ENCODE measurements at places on chromosomes 5 and 9.
A peak's percentile ranks its signal among the peaks of the same experiment; 100 is the strongest.

DNA sequence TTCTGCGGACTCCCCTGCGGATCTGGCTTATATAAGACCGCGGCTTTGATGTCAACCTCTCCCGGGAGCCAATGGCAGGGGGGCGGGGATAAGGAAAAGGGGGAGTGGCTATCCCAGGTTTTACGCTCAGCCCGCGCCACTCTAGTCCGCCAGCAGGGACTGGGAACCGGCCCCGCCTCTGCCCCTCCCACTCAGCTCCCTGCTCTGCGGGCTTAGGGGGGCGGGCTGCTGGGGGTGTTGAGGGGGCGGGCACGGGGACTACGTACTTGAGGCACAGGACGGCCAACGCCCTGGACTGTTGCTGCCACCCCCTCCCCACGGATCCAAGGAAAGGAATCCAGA lies at the start of gene HAND1:
HAND1 (minus strand) TSS at position 4 of the 342 bp plus-strand sequence. CDS start 219 bp downstream, outside the sequence.
- no peak for DNase-seq

DNA sequence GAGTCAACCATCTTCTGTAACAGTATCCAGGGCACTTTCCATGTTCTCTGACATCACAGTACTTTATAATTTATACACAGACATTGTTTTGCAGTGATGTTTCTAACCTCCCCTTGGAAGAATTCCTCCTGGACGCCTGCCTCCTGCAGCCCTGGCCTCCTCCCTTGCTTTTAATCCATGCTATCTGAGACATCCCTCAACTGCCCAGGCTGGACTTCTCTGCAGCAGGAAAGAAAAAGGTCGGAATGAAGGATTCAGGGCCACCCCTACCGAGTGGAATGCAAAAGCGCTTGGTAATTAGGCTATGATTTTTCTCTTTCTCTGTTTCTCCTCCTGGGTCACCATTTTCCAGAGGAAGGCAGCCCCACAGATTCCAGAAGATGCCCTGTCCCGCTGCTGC lies 47.0 kb upstream of the SHC3 start:
- DNase-seq = no peak

DNA sequence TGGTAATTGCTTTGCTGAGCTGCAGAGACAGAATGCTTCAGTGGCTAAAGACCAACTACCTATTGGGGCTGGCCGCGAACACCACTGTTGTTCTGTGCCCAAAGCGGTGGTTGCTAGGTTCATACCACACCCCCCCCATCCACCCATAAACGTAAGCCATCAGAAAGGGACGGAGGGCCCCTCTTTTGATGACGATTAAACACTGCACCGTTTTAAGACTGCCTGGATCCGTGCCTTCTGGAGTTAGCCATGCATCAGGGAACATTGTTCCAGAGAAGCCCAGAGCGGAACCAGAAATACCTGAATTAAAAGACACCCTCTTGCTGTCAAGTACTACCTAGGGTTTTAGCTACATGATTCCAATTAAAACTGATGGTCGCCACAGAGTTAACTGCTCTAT lies 369.1 kb upstream of the DAP start:
- no peak for DNase-seq

DNA sequence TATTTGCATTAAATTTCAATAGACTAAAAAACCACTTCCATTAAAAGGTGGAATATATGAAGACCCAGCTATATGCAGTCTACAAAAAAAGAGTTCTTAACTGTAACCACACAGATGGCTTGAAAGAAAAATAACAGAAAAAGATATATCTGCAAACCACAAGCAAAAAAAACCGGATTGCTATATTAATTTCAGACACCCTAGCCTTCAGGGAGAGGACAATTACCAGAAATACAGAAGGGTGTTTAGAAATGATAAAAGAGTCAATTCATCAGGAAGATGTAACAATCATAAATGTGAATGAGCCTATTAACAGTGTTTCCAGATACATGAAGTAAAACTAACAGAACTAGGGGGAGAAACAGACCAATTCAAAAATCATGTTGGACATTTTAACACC lies 56.9 kb upstream of the SMIM23 start:
- no peak for DNase-seq

DNA sequence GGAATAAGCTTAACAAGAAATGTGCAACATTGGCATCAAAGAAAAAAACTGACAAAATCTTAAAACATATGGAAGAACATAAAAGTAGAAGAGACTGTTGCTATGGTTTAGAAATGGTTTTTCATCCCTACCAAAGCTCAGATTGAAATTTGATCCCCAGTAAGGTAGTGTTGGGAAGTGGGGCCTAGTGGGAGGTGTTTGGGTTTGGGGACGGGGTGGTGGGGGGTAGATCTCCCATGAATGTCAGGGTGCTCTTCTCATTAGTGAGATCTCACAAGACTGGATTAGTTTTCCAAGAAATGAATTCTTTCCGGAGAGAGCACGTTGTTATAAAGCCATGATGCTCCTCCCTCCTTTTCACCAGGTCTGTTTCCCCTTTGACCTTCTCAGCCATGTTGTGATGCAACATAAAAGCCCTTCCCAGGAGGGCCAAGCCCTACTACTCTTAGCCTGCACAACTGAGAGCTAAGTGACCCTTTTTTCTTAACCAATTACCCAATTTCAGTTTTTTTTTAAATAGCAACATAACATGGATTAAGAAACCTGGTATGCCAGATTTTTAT lies 10.6 kb downstream of the TMEM167A start:
- DNase-seq = no peak

DNA sequence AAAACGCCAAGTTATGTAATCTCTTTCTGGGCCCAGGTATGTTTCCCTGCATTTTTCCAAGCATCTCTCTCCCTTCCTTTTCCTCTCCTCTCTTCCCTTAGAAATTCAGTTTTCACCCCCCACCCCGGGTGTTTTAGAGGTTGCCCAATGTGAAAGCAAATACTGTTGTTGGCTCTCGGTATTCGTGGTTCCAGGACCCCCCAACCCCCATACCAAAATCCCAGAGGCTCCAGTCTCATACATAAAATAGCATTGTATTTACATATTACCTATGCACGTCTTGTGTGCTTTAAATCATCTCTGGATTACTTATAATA lies 48.8 kb downstream of the ACER2 start:
- DNase-seq = no peak

DNA sequence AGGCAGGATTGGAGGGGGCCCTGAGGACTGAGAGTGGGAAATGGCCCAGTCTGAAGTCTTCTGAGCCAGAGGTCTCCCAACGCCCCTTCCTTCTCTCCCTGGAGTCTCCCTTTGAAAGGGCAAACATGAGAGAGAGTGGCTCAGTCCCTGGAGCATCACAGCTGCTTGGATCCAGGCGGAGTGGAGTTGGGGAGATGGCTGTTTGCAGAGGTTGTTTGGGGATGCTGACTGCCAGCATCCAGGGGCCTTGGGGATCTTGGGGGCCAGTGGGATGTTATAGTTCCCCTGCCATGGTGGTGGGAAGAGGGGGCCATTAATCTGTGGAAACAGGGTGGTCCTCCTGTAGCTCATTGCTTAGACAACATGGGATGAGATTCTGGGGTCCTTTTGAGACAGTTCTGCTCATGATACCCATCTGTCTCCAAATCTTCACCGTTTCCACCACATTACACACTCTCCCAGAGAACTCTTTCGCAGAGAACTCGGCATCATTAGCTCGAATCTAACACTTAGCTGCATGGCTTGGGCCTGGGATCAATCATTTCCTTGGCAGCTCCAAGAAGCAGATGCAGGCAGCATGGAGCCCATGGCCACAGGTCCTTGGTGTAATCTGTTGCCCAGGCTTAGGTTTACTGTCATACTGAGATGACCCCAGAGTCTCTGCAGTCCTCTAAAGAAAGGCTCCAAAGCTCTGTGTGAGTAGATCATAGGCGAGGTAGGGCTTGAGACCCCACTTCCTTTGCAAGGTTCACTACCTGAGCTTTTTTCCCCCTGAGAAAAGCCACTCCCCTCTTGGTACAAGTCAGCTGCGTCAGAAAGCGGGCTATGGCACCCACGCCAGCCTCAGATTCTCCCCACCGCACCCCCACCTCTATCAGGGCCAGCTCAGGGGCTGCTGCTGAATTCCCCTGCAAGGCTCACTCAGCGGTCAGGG lies 54.4 kb upstream of the SH3PXD2B start:
- no peak for DNase-seq

DNA sequence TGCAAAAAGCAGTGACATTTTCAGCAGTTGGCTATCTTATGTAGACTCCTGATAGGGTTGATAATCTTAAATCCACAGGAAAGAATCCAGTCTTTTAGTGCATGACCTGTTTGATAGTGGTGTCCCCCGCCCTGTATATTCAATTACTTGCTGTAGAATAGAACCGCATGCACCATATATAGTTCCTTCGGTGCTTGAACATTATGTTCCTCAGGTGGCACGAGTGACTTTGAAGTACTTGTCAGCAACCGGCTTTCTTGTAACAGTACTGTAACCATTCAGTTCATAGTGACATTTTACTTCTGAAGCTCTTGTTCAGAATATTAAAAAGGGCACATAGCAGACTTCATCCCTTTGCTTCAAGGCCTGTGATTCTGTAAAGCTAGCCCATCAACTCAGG lies 163.2 kb upstream of the KLF9 start:
- DNase-seq = no peak

GRCh38 chr5:123297198-123297831 lies 125.9 kb downstream of the CEP120 start:
- DNase-seq = no peak

GRCh38 chr9:112332977-112333638 lies at the start of gene PTBP3:
Gene PTBP3, minus strand, starts transcription at chr9:112333619. Its CDS starts 35,754 bp downstream, at chr9:112297865.
- peak; percentile 78 for DNase-seq

DNA sequence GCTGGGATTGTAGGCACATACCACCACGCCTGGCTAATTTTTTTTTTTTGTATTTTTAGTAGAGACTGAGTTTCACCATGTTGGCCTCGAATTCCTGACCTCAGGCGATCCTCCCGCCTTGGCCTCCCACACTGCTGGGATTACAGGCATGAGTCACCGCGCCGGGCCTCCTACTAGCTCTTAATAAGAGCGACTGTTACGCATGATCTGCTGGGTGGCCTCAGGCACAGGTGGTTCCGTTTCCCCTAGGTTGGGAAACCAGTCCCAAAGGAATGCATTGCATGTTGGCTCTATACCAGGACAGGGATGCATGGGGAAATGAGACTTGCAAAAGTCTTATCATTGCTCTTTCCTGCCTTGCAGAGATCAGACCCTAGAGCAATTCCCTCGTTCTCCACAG lies 184.7 kb upstream of the PPP1R26 start:
- no peak for DNase-seq

DNA sequence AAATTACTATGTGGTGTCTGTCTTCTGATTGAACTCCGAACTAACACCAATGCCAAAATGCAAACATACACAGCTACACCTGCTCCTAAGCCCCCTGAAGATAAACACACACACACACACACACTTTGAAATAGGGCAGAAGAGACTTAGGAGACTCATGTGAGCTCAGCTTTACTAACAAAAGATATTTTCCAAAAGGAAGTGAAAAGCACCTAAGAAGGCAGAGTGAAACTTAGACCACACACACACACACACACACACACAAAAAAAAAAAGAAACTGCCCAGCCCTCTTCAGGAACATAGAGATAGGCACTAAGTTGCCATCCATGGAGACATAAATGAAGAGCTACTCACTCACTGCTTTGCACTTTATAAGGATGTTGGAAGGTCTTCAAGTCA lies 45.2 kb upstream of the APC start:
- DNase-seq = no peak

DNA sequence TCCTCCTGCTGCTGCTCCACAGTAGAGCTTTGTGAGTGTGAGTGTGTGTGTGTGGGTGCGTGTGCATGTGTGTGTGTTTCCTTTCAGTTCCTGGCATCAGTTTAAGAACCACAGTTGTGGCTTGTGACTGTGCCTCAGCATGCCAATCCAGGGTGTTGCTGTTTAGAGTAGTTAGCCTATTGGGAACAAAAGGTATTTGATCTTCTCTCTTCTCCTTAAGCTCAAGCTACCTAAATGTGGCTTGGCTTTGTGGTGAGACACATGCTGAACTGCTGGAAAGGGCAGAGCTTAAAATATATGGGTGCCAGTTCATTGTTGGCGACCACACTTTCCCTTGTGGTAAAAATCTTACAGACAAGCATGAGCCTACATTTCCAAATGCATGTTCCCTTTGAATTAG lies 116.6 kb upstream of the BNC2 start:
- DNase-seq = no peak

DNA sequence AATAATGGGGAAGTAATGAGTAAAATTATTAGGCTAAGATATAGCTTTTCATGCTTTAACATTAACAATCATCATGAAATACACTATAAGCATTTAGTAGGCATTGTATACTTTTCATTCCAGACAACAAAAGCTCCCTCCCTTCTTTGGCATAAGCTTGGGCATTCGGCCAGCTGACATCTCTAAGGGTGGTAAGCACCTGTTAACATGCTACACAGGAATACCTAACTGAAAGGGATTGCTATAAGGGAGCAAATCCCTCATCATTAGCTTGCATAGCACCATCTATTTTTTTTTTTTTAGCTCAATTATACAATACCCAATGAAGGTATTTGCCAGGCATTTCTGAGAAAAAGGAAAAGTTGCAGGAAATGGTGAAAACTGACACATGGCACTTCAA lies 16.6 kb downstream of the STRBP start:
- DNase-seq = no peak

DNA sequence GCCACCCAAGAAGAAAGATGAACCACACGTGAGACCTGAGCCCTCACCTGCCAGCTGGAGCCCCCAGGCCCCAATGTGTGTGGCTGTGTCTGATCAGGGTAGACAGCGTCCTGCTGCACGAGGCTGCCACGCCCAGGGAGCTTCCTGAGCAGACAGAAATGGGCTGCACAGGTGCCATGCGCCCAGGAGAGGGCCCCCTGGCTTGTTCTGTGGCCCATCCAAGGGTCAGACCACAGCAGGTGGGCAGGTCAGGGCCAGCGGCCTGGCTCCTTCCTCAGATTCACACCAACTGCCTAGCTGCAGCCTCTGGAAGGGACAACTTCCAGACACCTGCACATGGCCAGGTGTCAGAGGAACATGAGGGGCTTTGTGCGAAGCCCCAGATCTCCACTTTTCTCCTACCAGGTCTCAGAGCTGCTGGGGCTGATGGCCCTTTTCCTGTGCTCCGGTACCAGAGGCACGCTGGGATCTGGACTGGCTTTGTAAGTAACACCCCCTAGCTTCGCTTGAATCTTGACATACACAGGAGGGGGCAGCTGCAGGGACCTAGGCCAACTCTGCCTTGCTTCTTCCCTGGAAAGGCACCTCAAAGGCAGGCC lies 10.8 kb downstream of the SARDH start:
- no peak for DNase-seq

DNA sequence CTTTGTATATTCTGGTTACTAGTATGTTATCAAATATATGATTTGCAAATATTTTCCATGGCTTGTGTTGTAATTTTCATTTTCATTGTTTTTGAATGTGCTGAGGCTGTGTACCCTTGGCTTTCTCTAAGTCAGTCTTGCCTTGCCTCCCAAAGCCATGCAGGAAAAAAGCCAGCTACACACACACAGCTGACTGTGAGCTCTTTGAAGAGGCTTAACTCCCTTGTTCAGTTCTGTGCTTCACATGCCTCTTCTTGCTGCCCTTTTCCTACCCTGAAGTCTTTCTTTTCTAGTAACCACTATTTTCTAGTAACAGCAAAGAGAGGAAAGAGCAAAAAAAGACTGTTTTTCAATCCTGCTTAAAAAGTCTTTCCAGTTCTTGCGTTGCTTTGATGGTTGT lies 53.9 kb downstream of the KCNN2 start:
- DNase-seq = no peak

- no peak for DNase-seq
Measured at GRCh38 chr5:41978676-41979075, 53.6 kb downstream of the FBXO4 start.

GRCh38 chr9:70297141-70297540 lies 38.4 kb downstream of the SMC5 start:
- no peak for DNase-seq
